ENCODE measurements at places on chromosomes 6 and 20. TPM values are rescaled to one million over a fixed set of nuclear protein-coding genes. Genes with fewer than 3 reads are reported as not detected.

GRCh38 chr6:114955363-114955762 is 612.5 kb upstream of the HS3ST5 start:
- no peak for DNase-seq

NRSN1 gene
- total RNA-seq: not detected

- DNase-seq: no peak
Observed at GRCh38 chr20:52619101-52619500, 353.1 kb upstream of the TSHZ2 start.

GRCh38 chr6:134230087-134230700 is 87.7 kb downstream of the SGK1 start:
- DNase-seq: peak; percentile 42

GRCh38 chr6:34362909-34363680 is 29.4 kb downstream of the NUDT3 start:
- no peak for DNase-seq

DNA sequence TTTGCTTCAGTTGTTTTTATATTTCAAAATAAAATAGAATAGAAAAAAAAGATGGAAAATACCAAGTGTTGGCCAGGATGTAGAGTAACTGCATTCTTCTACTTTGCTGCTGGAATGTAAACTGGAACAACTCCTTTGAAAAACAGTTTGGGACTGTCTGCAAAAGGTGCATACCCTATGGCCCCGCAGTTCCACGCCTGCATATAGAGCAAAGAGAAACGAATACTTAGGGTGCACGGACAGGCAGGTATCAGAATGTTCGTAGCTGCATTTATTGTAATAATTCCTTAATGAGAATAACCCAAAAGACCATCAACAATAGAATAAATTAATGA is 603 bp upstream of the RAB23 start:
- DNase-seq: no peak

DNA sequence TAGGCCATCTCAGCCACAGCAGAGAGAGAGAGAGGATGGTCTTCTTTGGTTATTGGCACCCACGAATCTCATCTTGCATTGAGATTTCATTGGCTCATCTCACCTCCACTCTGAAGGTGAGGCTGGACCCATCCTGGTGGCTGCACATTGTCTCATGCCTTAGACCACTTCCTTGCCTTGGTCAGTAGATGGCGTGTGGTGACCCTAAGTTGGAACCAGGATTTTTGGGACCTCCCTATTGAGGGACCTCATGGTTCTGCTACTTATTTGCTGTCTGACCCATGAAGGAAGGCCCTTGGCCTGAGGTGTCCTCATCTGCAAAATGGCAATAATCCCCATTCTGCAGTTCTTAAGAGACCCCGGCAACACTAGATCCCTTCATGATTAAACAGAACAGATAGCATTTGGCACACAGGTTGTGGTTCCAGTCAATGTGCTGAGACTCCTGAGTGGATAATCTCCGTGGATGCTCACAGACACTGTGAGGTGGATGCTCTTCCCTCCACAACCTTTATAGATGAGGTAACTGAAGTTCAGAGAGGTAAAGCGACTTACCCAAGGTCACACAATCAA is 21.5 kb upstream of the AAR2 start:
- no peak for DNase-seq

HLA-C gene
- 93.9 TPM for total RNA-seq

- no peak for DNase-seq
Observed at GRCh38 chr6:91590191-91590590, 1003.3 kb upstream of the MAP3K7 start.

GRCh38 chr20:62734326-62734725 is 25.7 kb downstream of the NTSR1 start:
- no peak for DNase-seq

LPA gene
- total RNA-seq: 3.6 TPM

RSPO3 gene
- 7.3 TPM for total RNA-seq

XKR7 gene
- total RNA-seq: 0.33 TPM

SGK2 gene
- 21.4 TPM for total RNA-seq

HDGFL1 gene
- not detected for total RNA-seq

SH3BGRL2 gene
- 26.4 TPM for total RNA-seq

DNA sequence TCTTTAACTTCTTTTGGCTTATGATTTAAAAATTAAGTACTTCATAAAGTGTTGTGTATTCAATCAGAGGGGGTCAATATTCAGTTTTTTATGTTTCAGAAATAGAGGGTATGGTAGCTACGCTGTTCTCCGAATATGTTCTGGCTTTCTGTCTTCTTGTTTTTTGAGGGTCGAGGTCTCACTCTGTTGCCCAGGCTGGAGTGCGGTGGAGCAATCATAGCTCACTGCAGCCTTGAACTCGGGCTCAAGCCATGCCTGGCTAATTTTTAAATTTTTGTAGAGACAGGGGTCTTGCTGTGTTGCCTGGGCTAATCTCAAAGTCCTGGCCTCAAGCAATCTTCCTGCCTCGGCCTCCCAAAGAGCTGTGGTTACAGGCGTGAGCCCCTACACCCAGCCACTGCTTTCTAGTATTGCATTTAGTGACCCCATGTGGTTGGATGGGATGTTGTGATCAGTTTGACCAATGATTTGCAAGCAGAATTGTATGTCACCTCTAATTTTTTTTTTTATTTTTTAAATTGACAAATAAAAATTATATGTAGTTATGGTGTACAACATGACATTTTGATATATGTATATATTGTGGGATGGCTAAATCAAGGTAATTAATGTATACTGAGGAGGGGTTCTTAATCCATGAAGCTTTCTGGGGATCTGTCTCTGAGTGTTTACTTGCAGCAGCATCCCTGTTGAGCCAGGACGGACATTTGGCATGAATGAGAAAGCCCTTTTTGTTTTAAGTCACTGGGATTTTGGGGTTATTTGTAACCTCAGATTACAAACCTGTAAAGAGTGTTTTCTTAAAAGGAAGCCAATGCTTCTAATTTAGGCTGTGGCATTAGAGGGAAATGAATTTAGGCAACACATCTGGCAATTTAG is 38.5 kb upstream of the DEK start:
- DNase-seq: no peak

SEMG1 gene
- not detected for total RNA-seq

- no peak for DNase-seq
Observed at GRCh38 chr6:20566109-20566508, 31.9 kb downstream of the CDKAL1 start.

- DNase-seq: no peak
Observed at GRCh38 chr6:44671333-44671732, 283.8 kb downstream of the CDC5L start.

DNA sequence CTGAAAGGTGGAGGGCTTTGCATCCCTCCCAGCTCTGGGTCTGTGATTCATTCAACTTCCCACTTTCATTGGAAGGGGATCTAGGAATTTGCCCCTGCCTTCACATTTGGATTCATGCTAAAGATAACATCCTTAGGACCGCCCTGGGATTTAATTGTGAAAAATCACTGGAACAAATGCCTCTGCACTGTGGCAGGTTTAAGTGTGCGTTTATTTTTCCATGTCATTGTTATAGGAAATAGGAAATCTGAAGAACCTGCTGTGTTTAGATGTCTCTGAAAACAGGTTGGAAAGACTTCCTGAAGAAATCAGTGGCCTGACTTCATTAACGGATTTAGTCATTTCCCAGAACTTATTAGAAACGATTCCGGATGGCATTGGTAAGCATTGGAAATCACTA is 104.7 kb downstream of the LRRC1 start:
- no peak for DNase-seq

DNA sequence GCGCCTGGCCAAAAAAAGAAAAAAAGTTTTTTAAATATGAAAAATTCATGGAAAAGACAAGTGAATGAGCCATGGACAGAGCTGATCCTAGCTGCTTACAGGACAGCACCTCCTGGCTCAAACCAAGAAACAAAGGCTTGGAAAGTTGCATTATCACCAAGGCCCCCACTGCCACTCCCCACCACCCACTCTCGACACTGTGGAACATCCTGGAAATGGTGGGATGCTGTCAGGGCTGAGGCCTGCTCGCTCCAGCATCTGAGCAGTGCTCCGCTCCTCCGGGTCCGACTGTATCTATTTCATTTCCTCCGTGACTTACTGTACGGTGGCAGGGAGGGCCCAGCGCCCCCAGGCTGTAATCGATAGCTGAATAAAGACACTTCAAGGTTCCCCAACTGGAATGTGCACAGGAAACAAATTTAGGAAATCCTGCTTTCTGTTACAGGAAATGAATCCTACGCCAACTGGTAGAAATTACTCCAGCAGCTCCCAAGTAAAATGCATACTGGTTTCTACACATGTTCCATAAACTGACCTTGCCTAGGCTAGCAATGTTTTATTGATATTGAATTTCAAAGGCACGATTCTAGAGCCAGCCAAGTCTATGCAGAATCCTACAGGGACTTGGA is 109.5 kb upstream of the NFATC2 start:
- no peak for DNase-seq

- no peak for DNase-seq
Observed at GRCh38 chr20:41393705-41394066, 27.1 kb upstream of the EMILIN3 start.

ARG1 gene
- not detected for total RNA-seq

GRCh38 chr6:155791186-155791585 is 335.5 kb upstream of the NOX3 start:
- DNase-seq: no peak

DNA sequence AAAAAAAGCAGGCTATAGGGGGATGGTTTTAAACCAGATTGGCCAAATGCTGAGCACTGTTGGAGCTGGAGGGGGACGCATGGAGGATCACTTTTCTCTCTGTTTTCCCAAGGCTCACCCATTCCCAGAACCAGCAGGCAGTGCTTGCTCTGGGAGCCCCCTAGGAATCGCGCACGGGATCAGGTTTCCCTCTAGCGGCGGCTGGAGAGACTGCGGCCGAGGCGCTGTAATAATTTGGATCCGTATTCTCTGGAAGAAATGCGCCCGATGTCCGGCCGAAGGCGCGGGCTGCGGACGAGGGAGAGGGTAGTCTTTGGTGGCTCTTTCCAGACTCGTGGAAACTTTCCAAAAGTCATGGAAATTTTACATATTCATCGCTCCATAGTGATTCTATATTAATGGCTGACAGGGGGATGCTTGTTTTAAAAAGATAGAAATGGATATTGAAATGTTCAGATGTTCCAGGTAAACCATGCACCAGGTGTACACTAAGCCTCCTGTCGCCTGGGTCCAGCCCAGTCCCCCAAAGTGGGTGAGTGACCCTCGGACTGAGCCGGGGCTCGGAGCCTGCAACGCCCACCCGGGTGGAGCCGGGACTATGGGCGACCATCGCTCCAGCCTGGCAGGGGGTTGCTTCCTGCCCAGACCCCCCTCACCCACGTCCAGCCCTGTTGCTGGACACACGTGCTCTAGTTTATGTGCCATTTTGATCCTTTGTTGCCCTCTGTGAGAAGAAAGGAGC is 78.7 kb upstream of the PHACTR3 start:
- DNase-seq: peak; percentile 49

DNA sequence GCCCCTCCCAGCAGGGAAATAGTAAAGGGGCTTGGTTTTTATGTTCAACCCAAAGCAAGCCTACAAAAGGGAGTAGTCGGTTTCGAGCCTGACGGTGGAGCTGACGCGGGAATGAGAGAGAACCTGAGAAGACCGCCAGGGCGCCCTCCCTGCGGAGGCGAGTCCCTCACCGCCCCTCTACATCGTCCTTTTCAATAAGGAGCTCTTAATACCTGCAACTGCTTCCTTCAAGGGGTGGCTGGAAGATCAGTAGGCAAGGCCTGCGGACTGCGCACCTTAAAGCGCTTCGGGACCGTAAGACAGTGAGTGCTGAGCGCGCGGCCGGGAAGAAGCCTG is 709 bp upstream of the ZNF76 start:
- no peak for DNase-seq

CTCFL gene
- not detected for total RNA-seq

C4A gene
- total RNA-seq: 60.3 TPM

- no peak for DNase-seq
Observed at GRCh38 chr20:29742699-29743100, 1514.8 kb upstream of the DEFB115 start.

CAGE1 gene
- total RNA-seq: not detected

DNA sequence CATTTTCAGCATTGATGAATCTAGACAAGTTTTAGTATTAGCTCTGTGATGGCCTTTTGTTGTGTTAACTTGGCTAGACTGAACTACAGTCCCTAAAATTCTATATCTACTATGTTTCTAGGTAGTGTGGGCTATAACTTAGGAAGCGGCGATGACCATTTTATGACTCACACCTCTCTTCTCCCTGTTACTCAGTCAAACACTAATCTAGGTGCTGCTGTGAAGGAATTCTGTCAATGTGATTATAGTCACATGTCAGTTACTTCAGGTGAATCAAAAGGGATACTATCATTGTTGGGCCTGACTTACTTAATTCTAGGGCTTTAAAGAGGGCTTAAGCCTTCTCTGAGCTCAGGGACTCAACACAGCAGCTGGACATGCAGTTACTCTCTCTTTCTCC is 691.5 kb upstream of the MAP3K7 start:
- DNase-seq: no peak

TINAG gene
- not detected for total RNA-seq

COL20A1 gene
- not detected for total RNA-seq

- DNase-seq: no peak
Observed at GRCh38 chr20:13430346-13431002, 208.3 kb downstream of the TASP1 start.

BTN1A1 gene
- not detected for total RNA-seq

BPIFA1 gene
- total RNA-seq: not detected

- no peak for DNase-seq
Observed at GRCh38 chr6:28537065-28537464, 11.4 kb downstream of the GPX5 start.

TASP1 gene
- total RNA-seq: 8.0 TPM

SAMD10 gene
- 3.6 TPM for total RNA-seq

GRCh38 chr6:138677538-138677937 is 96.0 kb upstream of the CCDC28A start:
- no peak for DNase-seq

Measured in body of pancreas (tissue), 4 donors.